ENCODE measurements at places on chromosomes 6 and 20. TPM values are rescaled to one million over a fixed set of nuclear protein-coding genes. Genes with fewer than 3 reads are reported as not detected.

The CLPSL1 gene
- not detected for total RNA-seq

GRCh38 chr6:17886891-17887290, 100.5 kb downstream of the KIF13A start:
- DNase-seq, result no peak

GRCh38 chr6:28982476-28983266, 22.4 kb downstream of the ZNF311 start:
- no peak for DNase-seq

DNA sequence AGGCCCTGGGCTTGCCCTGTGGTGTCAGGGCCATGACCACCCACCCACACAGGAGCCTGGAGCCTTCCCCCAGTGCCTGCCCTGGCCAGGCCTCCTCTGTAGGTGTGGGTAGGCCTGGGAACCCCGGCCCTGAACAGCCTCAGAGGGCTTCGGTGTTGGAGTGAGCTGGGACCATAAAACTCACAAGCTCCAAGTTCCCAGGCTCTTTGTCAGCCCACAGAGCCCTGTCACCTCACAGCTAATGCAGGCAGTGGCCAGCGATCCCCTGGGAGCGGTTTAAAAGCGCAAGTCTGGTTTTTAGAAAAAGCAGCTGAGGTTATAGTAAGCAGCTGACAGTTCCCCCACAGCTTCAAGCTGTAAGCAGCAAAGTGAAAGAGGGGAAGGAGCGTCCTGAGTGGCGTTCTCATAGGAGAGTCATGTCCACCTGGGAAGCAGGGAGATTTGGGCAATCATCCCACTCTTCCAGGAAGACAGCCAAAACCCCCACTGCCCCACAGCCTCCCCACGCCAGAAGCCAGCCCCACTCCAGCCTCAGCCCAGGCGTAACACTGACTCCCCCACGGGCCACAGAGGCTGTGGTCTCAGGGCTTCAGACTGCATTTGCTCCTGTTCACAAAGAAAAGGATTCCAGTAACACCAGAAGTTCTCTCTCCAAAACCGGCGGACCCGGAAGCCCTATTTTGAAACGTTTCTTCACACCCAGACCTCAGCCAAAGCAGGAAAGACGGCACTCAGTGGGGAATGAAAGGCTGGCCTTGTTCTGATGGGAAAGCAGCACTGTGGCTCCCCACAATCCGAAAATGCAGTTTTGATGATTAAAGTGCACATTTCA, 34.3 kb upstream of the FOXC1 start:
- DNase-seq, result no peak

GRCh38 chr6:121274666-121275295, 59.5 kb downstream of the TBC1D32 start:
- DNase-seq, result no peak

DNA sequence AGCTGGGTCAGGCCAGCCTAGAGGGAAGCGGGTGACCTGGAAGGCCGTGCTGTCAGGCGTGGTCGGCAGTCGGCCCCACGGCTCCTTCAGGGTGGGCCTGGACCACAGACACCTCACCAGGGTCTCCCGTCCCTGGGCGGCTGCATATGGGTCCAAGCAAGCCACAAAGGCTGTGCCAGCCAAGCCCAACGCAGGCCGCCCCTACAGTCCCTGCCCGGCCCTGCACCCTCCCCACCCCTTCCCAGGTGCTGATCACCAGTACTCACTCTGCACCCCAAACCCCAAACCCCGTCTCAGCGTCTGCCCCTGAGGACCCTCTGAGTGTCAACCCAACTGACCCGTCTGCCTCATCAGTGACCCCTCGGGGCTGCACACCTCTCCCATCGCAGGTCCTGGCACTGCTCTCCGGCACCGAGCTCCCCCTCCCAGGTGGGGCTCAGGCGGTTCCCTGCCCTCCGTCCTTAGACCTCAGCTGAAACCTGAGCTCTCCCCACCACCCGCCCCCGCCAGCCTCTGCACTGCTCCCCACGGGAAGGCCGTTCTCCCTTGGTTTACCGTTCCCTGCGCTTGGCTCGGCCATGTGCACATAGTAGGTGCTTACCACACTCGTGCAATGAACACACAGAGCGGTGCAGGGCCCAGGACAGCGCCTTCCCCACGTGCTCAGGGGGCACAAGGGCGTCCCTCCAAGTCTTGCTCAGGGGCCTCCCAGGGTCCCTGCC, 1.5 kb upstream of the PPDPF start:
- peak; percentile 28 for DNase-seq

DNA sequence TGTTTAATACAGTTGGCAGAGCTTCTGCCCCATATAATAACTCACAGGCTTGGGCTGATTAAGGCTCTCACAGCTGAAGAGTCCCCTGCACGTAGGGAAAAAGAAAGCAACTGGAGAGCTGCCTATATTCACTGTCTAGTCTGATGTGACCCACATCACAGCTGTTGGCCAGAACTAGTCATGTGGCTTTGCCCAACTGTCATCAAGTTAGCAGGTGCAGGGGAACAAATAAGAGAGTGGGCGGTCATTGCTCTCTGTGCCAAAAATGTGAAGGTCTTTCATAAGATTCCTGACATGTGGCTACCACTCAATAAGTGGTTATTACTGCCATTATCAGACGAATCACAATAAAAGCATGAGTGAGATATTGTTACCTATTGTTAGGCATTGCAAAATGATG, 665.2 kb downstream of the DOK5 start:
- DNase-seq, result no peak

GRCh38 chr6:65531533-65531932, 175.5 kb downstream of the EYS start:
- DNase-seq, result no peak
